Stimulated activated CD8-positive, alpha-beta memory T cell treated with anti-CD3 and anti-CD28 coated beads, Interleukin-4, amount 100 ng/mL, for 4 hours (primary cell): ENCODE measurements at places on chromosomes 4 and X.

DNA sequence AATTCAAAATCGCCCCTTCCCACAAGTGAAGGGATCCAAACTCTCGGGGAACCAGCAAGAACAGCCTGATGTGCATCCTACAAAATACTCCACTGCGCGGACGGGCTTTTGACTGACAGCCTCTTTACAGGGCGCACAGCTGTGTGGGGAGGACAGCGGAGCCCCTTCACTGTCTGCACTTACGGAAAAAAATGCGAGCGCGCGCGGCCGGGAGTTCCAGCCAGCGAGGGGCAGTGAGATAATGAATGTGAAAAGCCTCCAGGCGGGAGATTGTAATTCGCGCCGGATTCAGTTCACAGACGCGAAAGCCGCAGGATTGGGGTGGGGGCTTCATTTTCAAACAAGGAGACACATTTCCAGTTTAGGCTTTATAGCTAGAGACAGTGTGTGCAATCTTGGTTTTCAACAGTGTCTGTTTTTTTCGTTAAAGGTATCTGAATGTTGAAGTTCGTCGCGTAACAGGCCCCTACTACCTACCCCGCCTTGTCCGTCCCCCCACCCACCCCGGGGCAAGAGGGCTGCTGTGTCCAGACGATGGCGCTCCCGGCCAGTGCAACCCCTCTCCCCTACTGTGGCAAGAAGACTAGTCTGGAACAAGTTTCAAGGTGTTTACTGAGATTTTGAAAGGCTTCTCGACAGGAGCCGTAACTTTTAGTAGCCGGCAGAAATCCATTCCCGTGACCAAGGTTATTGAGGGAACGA, 1.7 kb upstream of the GPR50 start:
- no peak for DNase-seq

DNA sequence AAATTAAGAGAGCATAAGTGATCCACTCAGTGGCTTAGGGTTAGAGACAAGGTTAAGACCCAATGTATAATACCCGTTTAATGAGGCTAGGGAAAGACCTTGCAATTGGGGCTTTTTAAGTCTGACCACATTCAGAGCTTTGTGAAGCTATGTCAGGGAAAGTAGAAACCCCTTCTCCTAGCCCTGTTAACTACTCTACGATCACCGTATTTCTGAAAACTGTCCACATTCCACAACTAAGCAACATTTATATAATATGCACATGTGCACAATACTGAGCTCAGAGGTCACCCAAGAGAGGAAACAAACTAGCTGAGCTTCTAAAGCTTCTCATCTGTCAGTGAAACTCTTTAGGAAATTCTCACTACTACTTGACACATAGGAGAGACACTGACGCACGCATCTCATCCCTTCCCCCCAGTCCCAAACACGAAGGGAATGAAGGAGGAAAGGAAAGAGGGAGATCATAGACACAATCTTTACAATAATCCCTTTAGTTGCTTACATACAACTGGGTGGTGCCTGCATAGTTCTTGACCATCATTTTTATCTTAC, 56.2 kb downstream of the METTL14 start:
- no peak for DNase-seq

DNA sequence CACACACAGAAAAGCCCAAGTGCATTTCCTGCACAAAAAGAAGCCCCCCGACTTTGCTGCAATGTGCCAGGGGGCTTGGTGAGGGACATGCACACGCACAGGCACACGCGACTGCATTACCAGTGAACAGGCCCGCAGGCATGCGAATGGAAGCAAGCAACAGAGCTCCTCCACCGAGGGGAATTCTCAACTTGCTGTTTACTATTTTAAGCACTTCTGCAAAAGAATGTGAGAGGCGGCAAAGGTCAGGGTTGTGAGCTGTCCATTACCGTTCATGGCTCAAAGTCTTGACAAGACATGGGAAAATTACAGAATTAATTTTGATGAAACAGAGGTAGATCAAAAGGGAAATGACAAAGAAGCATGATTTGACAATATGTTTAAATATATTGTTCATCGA, 342.5 kb upstream of the NOCT start:
- no peak for DNase-seq

DNA sequence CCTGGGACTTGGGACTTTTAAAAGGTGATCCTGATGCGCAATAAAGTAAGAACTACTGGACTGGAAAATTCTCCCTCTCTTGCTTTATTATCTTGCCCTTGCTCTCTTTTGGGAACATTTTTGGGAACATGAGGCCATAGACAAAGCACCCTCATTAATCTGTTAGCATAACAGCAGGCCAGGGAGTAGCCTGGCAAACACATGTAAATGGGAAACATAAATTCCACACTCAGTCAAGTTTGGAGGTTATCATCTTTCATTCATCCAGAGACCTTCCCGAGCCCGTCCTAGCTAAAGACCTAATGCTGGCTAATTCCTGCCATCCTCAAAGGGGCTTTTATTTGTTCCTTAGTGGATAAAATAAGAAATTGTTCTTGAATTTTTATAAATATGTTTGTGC, 162.8 kb upstream of the ARX start:
- no peak for DNase-seq

DNA sequence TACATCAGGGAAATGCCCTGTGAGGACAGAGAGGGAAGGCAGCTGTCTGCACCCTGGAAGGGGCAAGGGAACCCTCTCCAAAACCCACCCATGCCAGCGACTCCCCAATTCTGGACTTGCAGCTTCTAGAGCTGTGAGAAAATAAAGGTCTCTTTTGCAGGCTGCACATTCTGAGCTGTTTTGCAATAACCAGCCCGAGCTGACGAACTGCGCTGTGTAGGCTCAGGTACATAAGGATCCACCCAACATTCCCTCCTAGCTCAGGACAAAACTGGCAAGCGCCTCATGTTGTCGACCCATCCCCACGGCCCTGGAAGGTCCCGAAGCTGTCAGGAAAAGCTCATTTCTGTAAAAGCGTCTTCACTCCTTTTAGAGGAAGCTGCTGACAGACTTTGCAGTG, 271.8 kb downstream of the CRLF2 start:
- no peak for DNase-seq

DNA sequence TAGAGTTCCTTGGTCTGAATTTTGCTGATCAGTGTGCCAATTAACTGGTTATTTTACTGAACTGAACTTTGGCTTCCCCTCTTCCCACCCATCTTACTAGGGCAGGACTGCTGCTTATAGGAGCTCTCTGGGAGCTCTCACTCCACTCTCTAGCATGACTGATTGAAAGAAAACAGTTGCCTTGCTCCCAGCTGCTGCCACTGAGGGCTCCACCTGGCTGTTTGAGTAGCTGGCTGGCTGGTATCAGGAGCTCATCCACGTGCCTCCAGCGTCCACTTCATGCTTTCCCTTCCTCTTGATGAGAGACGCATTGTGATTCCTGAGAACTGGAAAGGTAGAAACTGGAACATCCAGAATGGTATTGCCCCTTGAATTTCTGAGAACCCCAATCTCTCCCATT, 73.0 kb upstream of the KLHL13 start:
- DNase-seq: no peak

GRCh38 chr4:92234393-92235176, 69.2 kb upstream of the GRID2 start:
- no peak for DNase-seq

DNA sequence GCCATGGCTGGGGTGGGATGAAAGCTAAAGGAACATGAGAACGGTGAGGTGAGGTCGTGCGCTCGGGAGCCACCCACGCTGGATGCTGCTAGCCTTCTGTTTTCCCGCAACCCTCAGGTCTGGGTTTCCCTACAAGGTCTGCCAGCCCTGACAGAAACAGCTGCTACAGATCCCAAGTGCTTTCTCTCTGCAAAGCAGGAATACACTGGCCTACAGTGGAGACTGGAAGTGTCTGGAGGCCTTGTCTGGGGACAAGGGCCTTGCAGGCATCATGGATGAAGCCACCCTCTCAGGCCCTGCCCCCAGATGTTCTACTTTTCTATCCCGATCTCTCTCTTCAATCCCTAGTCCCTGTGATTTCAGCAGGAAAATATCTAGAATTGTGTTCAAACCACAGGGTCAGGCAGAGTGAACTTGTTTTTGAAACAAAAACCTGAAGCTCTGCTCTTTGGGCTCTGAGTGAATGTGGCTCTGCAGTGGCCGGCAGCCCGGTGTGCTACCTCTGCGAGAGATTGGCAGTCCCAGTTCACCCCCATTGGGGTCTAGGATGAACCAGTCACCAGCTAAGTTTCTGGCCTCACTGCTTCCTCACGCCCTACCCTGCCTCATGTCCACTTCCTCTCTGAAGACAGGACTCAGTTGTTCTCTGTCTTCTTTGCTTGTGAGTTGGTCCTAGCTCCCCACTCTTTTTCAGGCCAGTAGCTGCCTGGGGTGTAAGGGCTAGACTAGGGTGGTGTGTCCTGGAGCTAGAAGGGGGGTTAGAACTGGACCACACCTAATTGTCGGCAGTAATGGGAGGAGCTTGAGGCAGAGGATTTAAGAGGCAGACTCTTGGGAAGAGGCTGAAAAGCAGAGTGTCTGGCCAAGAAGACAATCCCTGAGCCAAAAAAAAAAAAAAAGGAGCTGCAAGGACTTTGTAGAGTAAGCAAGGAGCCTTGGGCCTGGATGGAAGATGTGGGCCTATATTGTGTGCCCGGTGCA, 89.6 kb downstream of the RTL5 start:
- DNase-seq: no peak

DNA sequence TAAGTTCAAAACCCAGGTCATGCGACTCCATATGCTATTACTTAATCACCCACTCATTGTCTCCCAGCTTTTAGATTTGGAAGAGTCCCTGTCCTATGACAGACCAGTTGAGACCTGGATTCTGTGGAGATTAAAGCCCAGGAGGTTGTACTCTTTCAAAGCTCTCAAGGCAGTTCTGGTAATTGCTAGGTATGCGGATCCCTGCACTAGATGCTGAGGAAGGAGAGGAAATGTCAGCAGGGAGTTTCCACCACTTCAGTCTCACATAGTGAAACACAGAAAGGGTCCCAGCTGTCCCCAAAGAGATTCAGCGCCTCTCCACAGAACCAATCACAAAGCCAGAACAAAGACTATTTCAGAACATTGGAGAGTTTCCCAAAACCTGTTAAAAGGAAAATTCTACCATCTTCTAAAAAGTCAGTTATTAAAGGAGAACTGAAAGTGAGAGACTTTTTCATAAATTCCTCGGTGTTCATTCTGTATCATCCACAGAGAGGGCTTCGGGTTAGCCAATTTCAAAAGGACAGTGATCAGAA, 53.4 kb downstream of the IRF2 start:
- no peak for DNase-seq

DNA sequence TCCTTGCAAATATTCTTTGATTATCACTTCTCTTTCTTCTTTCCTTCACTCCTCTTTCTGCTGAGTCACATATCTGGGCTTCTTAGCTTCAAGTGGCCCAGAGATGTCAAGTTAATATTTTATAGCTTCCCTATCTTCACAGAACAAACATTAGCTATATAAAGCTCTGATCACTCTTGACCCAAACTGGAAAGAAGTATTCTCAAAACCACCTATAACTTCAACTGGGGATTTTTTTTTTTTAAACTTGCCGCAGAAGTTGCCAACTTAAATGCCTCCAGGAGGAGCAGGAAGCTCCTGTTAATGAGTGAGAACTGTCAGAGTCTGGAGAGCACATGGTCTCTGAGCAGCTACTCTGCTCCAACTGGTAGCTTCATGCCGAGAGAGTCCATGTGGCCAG, 233.3 kb upstream of the EDNRA start:
- no peak for DNase-seq

GRCh38 chrX:106710771-106711170, 15.7 kb upstream of the RNF128 start:
- DNase-seq: no peak

DNA sequence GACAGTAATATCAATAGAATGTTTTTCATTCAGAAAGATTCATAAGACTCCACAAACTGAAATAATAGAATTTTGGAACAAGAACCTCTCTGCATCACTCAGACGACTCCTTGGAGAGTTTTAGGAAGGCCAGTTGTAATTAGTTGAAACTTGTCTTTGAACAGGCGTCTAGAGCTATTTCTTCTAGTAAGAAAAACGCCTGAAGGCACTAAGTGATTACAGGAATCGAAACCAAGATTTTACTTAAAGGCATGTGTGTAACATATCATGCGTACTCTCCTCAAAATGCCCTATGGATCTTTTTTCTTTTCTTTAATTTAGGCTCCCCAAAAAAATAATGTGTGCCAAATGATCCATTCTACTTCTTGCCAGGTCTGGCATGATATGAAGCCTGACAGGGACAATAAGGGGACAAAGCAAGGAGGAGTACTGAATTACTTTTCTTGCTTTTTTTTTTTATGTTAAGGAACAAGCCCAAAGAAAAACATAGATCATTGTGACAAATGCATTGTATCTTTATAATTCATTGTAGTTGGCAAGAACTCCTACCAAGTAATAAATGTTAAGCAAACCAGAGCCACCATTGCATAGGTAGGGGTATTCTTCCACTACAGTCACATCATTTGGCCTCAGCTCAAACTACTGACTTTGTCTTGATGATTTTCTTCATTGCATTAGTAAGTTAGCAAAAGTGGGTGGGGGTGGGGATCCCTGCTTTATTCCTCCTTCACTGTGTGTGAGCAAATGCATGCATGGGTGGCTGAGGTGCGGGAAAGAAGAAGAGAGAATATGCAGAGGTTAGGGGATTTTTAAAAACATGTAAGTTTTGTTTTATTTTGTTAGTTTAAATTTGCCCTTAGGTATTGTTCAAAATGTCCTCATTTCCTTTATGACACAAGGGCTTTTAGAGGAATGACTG, 79.9 kb upstream of the ATOH1 start:
- DNase-seq: no peak

DNA sequence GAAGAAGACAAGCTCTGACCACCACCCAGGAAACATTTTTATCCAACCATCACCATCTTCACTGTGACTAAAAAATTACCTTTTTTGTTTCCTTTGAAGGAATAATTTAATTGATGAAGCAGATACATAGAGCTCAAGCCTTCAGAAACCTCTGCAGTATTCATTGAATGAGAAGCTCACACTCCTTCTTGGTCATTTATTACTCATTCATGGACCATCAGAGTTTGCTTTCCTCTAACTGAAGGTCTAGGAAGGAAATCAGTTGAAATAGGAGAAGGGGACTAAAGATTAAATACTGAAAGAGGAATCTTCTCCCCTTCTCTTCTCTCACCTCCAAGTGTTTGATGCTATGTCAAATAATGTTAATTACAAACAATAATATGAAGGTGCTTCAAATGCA, 290.6 kb upstream of the KLF3 start:
- no peak for DNase-seq

- no peak for DNase-seq
Measured at GRCh38 chrX:331151-331824, 12.7 kb upstream of the GTPBP6 start.

DNA sequence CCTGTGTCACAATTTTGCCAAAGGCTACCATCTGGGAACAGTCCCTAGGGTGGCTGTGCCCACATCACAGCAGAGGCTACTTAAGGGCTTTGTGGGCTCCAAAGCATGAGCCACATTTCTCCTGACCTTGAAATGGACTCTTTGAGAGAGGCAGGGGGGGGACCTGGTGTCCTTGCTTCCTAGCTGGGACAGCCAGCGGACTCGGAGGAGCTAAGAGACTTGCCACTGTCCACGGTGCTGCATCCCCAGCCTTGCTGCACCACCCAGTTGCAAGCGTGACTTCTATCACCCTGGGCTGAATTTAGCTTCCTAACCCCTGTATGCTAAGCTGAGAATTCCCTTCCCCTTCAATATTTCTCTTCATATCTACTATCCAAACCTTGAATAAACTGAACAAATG, 99.0 kb downstream of the PHKA2 start:
- DNase-seq: no peak

GRCh38 chrX:19063030-19063429, 59.2 kb downstream of the ADGRG2 start:
- no peak for DNase-seq
